WTC11 (cell line): ENCODE measurements at places on chromosomes 5 and 9. TPM values are rescaled to one million over a fixed set of nuclear protein-coding genes. Genes with fewer than 3 reads are reported as not detected.
A peak's percentile ranks its signal among the peaks of the same experiment; 100 is the strongest.

DNA sequence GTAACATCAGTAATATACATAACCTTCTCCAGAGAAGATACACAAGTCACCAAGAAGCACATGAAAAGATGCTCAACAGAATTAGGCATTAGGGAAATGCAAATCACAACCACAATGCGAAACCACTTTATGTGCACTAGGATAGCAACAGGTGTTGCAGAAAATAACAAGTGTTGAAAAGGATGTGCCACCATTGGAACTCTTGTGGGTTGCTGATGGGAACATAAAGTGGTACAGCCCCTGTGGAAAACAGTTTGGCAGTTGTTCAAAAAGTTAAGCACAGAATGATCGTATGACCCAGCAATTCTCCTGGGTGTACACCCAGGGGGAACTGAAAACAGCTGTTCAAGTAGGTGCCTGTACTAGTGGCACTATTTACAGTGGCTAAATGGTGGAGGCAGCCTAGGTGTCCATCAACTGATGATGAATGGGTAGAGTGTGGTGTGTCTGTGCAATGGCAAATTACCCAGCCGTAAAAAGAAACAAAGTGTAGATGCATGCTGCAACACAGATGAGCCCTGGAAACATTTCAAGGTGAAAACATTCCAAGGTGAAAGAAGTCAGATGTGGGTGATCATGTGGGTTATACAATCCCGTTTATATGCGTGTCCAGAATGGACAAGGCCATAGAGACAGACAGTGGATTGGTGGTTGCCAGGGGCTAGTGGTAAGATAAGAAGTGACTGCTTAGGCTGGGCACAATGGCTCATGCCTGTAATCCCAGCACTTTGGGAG lies 27.2 kb downstream of the CCDC69 start:
- no peak overlapping the region for H3K27ac ChIP-seq
- 0 out of 2 replicates have a peak, but pooled peaks cover 2% of the 10 kb centered on the region for H3K36me3 ChIP-seq
- H3K4me1 ChIP-seq, result no peaks in the 10 kb centered on the region; the same call in 1 of the 2 replicates
- H3K4me3 ChIP-seq, result no peak overlapping the region
- H3K27me3 ChIP-seq, result no peaks in the 10 kb centered on the region

GRCh38 chr5:146130440-146131045 lies 25.2 kb upstream of the PLAC8L1 start:
- DNase-seq, result no peak
- no peaks in the 10 kb centered on the region for H3K4me1 ChIP-seq
- H3K4me3 ChIP-seq, result no peak overlapping the region
- H3K27ac ChIP-seq, result no peak overlapping the region
- peaks cover 82% of the 10 kb centered on the region for H3K36me3 ChIP-seq

Gene SARDH
- total RNA-seq, result 8.5 to 15.2 TPM (median 13.7 TPM) in 3 replicates

Gene LRRC70
- 0.37 to 0.44 TPM (median 0.44 TPM) in 3 replicates for total RNA-seq

DNA sequence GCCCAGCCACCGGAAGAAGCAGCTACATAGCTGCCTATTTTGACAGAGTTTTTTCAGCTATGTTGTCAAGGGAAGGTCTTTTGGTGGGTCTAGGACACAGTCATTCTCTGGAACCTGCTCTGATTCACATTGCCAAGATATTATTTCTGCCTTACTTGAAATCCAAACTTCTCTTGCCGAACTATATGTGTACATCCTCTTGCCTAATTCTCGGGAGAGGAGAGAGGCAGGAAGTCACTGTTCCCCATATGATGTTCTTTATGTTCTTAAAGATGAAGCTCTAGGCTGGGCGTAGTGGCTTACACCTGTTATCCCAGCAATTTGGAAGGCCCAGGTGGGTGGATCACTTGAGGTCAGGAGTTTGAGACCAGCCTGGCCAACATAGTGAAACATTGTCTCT lies 8.6 kb downstream of the TMEM252 start:
- H3K4me1 ChIP-seq, result no peaks in the 10 kb centered on the region; the same call in 1 of the 2 replicates
- no peak for DNase-seq
- no peaks in the 10 kb centered on the region for H3K36me3 ChIP-seq
- H3K4me3 ChIP-seq, result no peak overlapping the region
- H3K27me3 ChIP-seq, result peaks cover 70% of the 10 kb centered on the region
- H3K27ac ChIP-seq, result no peak overlapping the region

Gene PCDHB7
- total RNA-seq, result 0.17 to 0.27 TPM (median 0.23 TPM) in 3 replicates

DNA sequence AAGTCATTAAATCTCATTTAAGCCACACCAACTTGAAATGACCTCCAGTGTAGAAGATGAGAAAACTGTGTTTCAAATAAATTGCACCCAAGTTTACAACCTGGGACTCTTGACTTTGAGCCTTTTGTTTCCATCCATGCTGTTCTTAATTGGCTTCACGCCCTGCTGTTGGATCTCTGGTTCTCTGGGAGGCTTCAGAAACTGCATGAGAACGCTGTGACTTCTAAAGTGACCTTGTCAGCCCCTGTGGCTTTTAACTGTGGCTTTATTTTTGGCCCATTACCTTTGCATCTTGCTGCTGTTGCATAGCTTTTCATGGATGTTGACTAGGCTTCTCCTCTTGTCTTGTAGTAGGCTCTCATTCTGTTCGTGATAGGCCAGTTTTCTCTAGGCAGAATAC lies 29.3 kb downstream of the TNFAIP8 start:
- no peaks in the 10 kb centered on the region for H3K27me3 ChIP-seq
- H3K27ac ChIP-seq, result 0 out of 2 replicates have a peak overlapping the region, but pooled peaks have one; percentile 47
- no peak for DNase-seq
- H3K4me3 ChIP-seq, result no peak overlapping the region

Gene FGD3
- 1.7 to 1.9 TPM (median 1.8 TPM) in 3 replicates for total RNA-seq

Gene DELE1
- 79.3 to 83.8 TPM (median 81.5 TPM) in 3 replicates for total RNA-seq

DNA sequence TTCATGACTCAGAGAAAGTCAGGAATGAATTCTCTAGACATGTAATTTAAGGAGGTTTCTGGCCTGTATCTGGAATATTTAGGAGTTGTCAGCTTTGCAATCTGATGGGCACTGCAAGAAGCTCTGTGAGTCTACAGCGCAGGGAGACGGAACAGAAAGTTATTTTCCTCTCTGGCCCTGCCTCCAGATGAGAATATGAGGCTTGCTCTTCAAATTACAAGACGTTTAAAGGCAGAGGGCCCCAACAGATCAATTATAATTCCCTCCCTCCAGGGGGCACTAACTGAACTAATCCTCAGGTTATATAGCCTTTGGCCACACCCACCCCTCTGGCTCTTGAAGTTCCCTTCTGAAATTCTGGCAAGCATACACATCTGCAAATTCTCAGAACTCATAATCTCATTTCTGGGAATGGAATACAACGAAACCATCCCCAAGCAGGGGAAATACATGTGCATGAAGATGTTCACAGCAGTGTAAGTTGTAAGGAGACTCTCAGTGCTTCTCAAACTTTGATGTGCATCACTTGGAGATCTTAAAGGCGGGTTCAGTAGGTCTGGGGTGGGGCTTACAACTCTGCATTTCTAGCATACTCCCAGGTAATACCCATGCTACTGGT lies 307.6 kb downstream of the CWC27 start:
- H3K27ac ChIP-seq, result peak overlapping the region; percentile 57; the same call in 1 of the 2 replicates
- peak; percentile 29 for DNase-seq
- H3K36me3 ChIP-seq, result no peaks in the 10 kb centered on the region
- peaks cover 49% of the 10 kb centered on the region for H3K4me1 ChIP-seq

DNA sequence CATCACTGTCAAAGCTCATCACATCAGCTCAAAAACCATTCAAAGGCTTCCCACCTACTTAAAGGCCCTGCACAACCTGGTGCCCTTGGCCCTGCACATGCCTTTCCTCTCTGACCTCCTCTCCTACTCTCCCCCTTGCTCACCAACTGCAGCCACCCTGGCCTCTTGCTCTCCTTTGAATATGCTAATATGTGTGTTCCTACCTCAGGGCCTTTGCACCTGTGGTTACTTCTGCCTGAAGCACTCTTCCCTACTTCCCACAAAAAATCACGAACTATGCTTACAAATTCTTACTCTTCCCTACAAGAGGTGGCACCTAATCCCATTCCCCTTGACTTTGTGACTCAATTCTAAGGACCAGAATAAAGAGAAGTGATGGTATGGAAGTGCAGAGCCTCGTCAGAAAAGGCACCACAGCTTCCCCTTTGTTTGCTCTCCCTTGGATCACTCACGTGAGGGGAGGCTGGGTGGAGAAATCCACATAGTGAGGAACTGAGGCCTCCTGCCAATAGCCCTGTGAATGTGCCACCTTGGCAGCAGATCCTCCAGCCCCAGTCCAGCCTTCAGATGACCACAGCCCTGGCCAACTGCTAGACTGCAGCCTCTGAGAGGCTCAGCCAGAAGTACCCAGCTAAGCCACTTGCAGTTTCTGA lies 3.2 kb upstream of the TMEM171 start:
- no peak overlapping the region for H3K4me3 ChIP-seq
- peaks cover 26% of the 10 kb centered on the region for H3K4me1 ChIP-seq
- H3K27ac ChIP-seq, result no peak overlapping the region
- DNase-seq, result no peak
- H3K27me3 ChIP-seq, result peaks cover 48% of the 10 kb centered on the region

Gene SEMA4D
- total RNA-seq, result 60.5 to 67.8 TPM (median 65.2 TPM) in 3 replicates

- no peaks in the 10 kb centered on the region for H3K36me3 ChIP-seq
- H3K27me3 ChIP-seq, result no peaks in the 10 kb centered on the region
- no peak overlapping the region for H3K27ac ChIP-seq
- no peaks in the 10 kb centered on the region for H3K4me1 ChIP-seq
Observed at GRCh38 chr5:6785861-6786180, 72.6 kb downstream of the TENT4A start.

DNA sequence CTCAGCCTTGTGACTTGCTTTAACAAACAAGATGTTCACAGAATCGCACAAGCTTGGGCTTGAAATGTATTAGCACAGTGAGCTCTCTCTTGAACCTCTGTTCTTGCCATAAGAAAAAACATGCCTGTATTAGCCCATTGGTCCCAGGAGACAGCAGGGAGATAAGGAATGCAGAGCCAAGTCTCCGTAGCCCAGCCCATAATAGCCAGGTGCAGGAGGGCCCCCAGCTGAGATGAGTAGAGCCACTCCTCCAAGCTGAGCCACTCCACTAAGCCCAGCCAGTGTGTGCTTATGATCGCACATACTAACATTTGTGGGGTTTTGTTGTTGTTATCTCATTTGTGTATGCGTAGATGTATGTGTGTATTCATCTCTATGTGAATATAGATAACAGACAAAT lies 21.6 kb upstream of the SVEP1 start:
- H3K27me3 ChIP-seq, result no peaks in the 10 kb centered on the region
- peaks cover 40% of the 10 kb centered on the region for H3K4me1 ChIP-seq
- peak overlapping the region; percentile 73; the same call in 1 of the 2 replicates for H3K27ac ChIP-seq
- DNase-seq, result peak; percentile 38
- H3K4me3 ChIP-seq, result no peak overlapping the region

- peaks cover 11% of the 10 kb centered on the region for H3K4me1 ChIP-seq
- H3K27ac ChIP-seq, result no peak overlapping the region; the same call in 1 of the 2 replicates
- 0 out of 2 replicates have a peak, but pooled peaks cover 3% of the 10 kb centered on the region for H3K36me3 ChIP-seq
- H3K27me3 ChIP-seq, result peaks cover 9% of the 10 kb centered on the region
Observed at GRCh38 chr5:60945813-60946187, 795 bp downstream of the NDUFAF2 start.

DNA sequence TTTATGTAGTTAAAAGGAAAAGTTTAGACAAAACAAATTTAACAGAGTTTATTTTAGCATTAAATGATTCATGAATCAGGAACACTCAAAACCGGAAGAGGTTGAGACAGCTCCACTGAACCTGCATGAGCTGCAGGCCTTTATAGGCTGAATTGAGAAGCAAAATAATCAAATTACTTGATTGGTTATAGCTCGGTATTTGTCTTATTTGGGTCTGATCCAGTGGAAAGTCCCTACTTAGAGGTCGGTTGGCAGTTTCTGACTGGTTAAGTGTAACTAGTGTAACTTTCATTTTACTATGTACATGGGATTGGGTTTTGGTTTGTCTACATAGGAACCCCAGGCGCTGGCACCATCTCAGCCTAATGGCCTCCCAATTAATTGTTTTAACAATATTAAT lies 74.1 kb upstream of the PIK3R1 start:
- H3K4me1 ChIP-seq, result peaks cover 11% of the 10 kb centered on the region
- H3K36me3 ChIP-seq, result peaks cover 16% of the 10 kb centered on the region
- H3K4me3 ChIP-seq, result no peak overlapping the region
- no peak overlapping the region for H3K27ac ChIP-seq
- DNase-seq, result no peak

DNA sequence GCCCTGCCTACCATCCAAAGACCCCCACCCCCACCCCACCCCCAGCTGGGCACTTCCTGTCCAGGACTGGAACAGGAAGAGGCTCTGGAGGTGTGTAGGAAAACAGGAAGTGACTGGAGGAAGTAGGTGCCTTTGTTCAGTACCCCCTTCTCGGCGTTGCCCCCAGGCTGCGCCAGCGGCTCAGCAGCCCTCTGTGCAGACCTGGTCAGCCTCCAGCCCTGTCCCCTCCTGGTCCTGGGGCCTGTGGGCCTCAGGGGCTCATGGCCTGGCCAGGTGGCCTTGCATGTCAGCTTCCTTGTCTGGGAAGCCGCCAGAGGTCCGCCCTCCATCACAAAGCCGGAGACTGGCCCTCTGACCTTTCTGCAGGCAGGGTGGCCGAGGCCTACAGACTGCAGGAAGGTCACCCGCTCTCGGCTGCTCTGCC lies 26.0 kb downstream of the FLT4 start:
- H3K4me1 ChIP-seq, result peaks cover 2% of the 10 kb centered on the region; the same call in 1 of the 2 replicates
- H3K27me3 ChIP-seq, result peaks cover 7% of the 10 kb centered on the region
- DNase-seq, result no peak
- H3K4me3 ChIP-seq, result no peak overlapping the region
- no peak overlapping the region for H3K27ac ChIP-seq

DNA sequence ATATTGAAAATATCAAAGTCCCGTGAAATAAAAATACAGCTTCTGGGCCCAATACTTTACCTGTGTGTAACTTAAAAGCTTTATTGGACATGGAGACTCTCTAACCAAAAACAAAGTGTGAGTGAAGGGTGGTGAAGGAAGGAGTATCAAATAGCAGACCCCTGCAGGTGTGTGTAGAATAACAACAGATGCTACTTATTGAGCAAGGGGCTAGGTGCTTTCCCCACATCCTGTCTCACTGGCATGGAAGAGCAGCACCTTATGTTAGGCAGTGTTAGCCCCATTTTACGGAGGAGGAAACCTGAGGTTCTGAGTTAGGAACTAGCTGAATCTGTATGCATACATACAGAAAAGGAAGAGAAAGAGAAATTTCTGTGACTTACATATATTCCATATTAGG lies 21.8 kb downstream of the SLIT3 start:
- peaks cover 25% of the 10 kb centered on the region for H3K4me1 ChIP-seq
- no peak overlapping the region for H3K4me3 ChIP-seq
- H3K27me3 ChIP-seq, result no peaks in the 10 kb centered on the region; the same call in 1 of the 2 replicates
- no peak for DNase-seq

GRCh38 chr5:115543365-115544042 lies 1.1 kb downstream of the FEM1C start:
- peak overlapping the region; percentile 93 for H3K4me3 ChIP-seq
- peaks cover 6% of the 10 kb centered on the region for H3K27me3 ChIP-seq
- peak overlapping the region; percentile 96 for H3K27ac ChIP-seq
- peaks cover 51% of the 10 kb centered on the region for H3K36me3 ChIP-seq

GRCh38 chr5:62007457-62007856 lies 298.5 kb upstream of the KIF2A start:
- no peak for DNase-seq
- no peaks in the 10 kb centered on the region; the same call in 1 of the 2 replicates for H3K27me3 ChIP-seq
- no peak overlapping the region for H3K27ac ChIP-seq
- no peak overlapping the region for H3K4me3 ChIP-seq
- H3K4me1 ChIP-seq, result peaks cover 22% of the 10 kb centered on the region

Gene TTC16
- not detected in 3 replicates for total RNA-seq

GRCh38 chr5:80655231-80655774 lies 520 bp upstream of the DHFR start:
- no peaks in the 10 kb centered on the region for H3K27me3 ChIP-seq
- DNase-seq, result no peak
- peak overlapping the region; percentile 91 for H3K27ac ChIP-seq
- H3K36me3 ChIP-seq, result peaks cover 36% of the 10 kb centered on the region

- no peak overlapping the region for H3K4me3 ChIP-seq
- no peaks in the 10 kb centered on the region for H3K27me3 ChIP-seq
- H3K27ac ChIP-seq, result no peak overlapping the region
- H3K4me1 ChIP-seq, result no peaks in the 10 kb centered on the region
- DNase-seq, result no peak
Observed at GRCh38 chr9:23477908-23478307, 348.1 kb downstream of the ELAVL2 start.

Gene SLC6A18
- not detected in 3 replicates for total RNA-seq

Gene IRX4
- total RNA-seq, result 7.0 to 9.0 TPM (median 7.6 TPM) in 3 replicates
